Stimulated activated CD8-positive, alpha-beta memory T cell treated with anti-CD3 and anti-CD28 coated beads, Interleukin-4, amount 100 ng/mL, for 4 hours (primary cell): ENCODE measurements at places on chromosomes 5 and 9.

- no peak for DNase-seq
Measured at GRCh38 chr5:77885519-77885918, 109.4 kb upstream of the TBCA start.

- DNase-seq, result no peak
Measured at GRCh38 chr5:32770444-32770843, 59.3 kb downstream of the NPR3 start.

DNA sequence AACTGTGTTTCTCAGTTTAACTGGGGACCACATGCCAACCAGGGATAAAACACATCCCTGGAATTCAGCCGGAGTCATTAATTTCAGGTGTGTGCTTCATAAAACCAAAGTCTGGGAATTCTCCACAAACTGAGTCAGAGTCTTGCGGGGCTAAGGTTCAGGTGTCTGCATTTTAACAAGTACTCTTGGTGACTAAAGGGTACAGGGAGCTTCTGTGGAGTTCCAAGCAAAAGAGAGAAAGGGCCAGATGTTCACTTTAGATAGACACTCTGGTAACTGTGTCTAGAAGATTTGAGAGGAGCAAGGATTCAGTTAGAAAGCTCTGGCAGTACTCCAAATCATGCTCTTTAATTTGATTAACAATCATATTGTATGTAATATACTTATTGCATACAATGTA is 4.0 kb downstream of the NADK2 start:
- DNase-seq, result no peak

GRCh38 chr9:79012561-79012960 is 559.2 kb upstream of the TLE4 start:
- DNase-seq, result no peak

DNA sequence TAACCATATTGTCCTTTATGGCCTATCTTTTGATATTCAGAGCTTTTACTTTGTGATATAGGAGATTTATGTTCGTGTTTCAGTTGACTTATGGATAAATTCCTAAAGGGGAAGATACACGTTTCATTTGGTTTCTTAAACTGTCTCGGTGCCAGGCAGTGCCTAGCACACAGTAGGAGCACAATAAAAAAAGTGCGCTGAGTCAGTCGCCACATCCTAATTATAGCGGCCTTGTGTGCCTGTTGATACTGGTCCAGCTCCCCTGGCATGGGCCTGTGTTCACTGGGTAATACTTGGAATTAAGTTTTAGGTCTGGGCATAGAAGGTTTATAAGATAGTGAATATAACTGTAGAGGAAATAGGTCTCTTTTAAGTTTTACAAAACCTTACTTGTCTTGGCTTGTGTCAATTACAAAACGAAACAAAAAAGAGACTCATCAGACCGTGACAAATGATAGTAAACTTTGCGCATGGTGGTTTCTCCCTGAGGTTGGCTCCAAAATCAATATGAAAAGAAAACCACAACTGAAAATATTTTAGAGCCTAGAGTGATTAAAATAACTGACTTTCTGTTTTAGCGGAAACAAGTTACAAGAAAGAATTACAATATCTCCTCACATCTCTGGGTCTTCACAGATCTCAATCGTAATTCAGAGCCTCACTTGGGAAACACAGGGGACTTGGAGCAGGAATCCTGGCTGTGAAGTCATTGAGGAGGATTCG is 84.8 kb downstream of the MVB12B start:
- no peak for DNase-seq

- no peak for DNase-seq
Measured at GRCh38 chr5:124729720-124730359, 16.6 kb downstream of the ZNF608 start.

GRCh38 chr9:6109571-6109970 is 94.1 kb upstream of the RANBP6 start:
- DNase-seq, result no peak

GRCh38 chr9:133429641-133430161 is 7.5 kb downstream of the ADAMTS13 start:
- DNase-seq, result no peak

GRCh38 chr5:95284572-95285408 is at the start of gene MCTP1:
Gene MCTP1 (minus strand): TSS chr5:95285094.
- no peak for DNase-seq

- no peak for DNase-seq
Measured at GRCh38 chr5:173310218-173310769, 17.9 kb downstream of the STC2 start.

- DNase-seq, result no peak
Measured at GRCh38 chr9:137973829-137974416, 96.3 kb downstream of the CACNA1B start.

DNA sequence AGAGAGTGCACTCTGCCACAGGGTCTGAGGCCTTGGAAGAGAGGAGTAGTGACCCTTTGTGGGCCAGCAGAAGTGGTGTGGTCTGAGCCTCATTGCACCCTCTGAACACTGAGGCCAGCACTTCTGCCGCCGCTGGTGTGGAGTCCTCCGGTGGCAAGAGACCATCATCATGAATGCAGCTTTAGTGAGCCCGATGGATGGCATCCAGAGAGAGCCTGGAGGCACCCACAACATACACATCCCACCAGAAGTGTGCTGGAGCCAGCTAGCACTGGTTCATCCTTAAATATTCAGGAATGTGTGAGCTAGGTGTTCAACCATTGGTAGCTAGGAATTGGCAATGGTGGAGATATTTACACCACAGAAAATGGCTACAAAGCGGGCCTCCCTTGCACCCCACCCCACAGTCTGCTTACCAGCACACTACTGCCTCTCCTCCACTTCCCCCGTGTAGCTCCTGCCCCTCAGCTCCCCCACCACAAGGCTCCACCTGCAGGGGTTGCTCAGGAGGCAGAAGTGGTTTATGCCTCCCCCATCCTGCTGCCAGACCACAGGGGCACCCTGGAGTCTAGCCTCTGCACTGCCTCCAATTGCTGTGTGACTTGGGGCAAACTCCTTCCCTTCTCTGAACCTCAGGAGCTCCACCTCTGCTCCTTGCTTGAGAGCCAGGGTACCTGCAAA is 16.4 kb downstream of the SLC6A7 start:
- no peak for DNase-seq

DNA sequence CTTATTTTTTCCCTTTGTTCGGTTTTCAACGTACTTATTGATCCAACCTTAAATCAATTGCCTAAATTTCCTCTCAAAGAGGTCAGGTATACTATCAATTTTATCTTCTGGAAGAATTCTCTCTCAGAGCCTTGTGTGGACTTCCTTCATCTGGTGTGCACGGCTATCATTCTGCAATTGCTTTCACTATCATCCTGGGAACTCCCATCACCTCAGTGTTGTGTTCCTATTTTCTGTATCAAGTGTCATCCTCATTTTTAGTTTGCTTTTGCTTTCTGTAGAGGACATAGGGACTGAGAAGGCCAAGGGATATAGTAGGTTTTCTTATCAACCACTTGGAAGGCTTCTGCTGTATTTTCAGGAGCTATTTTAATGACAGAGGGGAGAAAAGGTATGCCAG is 11.3 kb downstream of the STOM start:
- DNase-seq, result no peak

- DNase-seq, result no peak
Measured at GRCh38 chr5:141330299-141331080, at the start of gene PCDHGA1. Gene PCDHGA1 (plus strand): TSS chr5:141330514.

GRCh38 chr5:147307170-147307569 is 72.3 kb downstream of the STK32A start:
- DNase-seq, result no peak

DNA sequence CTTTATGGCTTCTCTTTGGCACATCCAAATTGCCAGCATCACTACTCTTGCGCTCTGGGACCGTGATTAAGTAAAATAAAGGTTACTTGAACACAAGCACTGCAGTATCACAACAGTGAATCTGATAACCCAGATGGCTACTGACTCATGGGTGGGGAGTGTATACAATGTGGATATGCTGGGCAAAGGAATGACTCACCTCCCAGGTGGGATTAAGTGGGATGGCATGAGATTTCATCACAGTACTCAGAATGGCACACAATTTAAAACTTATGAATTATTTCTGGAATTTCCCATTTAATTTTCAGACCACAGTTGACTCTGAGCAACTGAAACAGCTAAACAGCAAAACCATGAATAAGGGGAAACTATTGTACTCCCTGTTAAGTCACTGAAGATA is 4.3 kb downstream of the GFM2 start:
- no peak for DNase-seq

DNA sequence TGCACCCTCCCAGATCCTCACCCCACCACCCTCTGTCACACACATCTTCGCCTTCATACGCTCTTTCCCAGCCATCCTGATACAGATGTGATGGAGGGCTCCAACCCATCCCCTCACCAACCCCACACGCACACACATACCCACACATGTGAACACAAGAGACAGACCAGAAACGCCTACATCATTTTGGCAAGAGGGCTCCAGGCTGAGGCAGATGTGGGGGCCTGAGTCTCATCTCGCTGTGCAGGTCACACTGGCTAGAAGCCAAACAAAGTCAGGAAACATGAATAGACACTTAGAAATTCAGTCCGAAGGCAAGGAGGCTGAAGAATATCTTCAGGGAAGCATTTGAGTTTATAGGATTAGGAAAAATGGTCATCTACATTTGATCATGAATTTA is 6.2 kb downstream of the PRDM12 start:
- DNase-seq, result no peak

GRCh38 chr5:73120222-73121118 is at the start of gene TMEM171:
Gene TMEM171 (plus strand): TSS chr5:73120575. CDS start chr5:73123374, 2,799 bp downstream.
- DNase-seq, result no peak

DNA sequence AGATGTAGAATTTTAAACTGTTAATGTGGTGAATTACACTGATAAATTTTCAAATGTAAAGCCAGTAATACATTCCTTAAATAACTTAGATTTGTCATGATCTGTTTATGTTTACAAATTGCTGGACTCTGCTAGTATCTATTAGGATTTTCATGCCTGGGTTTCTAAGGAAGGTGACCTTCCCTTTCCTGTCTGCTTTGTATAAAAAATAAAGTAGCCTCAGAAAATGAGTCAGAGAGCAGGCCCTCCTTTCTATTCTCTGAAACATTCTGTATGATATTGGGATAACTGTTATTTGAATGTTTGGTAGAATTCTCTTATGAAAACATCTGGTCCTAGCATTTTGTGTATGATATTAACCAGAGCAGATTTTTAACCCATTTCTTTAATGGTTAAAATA is 255.3 kb downstream of the SYK start:
- DNase-seq, result no peak

- DNase-seq, result no peak
Measured at GRCh38 chr5:180027459-180028089, 44.0 kb downstream of the RNF130 start.

DNA sequence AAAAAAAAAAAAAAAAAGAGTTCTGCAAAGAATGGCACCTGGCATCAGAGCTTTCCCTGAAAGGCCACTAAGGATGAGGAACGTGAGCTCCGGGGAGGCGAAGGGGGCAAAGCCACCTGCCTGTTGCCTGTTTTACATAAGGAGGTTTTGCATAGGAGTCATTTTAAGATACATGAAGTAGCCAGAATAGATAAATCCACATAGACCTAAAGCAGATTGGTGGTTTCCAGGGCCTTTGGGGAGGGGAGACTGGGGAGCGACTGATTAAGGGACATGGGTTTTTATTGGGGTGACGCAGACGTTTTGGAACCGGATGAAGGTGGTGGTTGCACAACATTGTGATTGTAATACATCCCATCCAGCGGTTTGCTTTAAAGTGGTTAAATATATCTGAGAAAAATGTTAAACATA is 7.1 kb downstream of the NEK6 start:
- no peak for DNase-seq

DNA sequence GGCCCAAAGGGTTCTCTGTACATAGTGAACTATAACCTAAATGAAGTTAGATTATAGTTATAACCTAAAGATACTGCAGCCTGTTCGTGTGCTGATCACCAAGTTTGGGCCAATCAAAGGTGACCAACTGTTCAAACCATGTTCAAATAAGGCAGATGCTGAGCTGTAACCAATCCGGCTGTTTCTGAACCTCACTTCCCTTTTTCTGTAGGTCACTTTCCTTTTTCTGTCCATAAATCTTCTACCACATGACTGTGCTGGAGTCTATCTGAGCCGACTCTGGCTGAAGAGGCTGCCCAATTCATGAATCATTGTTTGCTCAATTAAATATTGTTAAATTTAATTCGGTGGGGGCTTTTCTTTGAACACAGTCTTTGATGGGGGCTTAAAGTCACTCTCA is 1920.2 kb downstream of the MAT2B start:
- no peak for DNase-seq

GRCh38 chr9:95839012-95839411 is 36.5 kb upstream of the ERCC6L2 start:
- no peak for DNase-seq

- DNase-seq, result no peak
Measured at GRCh38 chr9:37951671-37952449, 47.9 kb upstream of the SLC25A51 start.

DNA sequence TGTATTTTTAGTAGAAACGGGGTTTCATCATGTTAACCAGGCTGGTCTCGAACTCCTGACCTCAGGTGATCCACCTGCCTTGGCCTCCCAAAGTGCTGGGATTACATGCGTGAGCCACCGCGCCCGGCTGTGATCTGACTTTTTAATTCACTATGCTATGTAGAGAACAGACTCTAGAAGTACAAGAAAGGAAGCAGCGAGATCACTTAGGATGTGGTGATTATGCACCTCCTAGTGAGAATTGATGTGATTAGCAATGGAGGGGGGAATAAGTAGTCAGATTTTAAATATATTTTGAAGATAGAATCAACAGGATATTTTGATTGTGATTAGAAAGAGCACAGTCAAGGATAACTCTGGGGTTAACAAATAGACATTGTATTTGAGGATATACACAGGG is 36.3 kb downstream of the GAPVD1 start:
- DNase-seq, result no peak

GRCh38 chr9:101467690-101468089 is 32.1 kb upstream of the ALDOB start:
- no peak for DNase-seq

DNA sequence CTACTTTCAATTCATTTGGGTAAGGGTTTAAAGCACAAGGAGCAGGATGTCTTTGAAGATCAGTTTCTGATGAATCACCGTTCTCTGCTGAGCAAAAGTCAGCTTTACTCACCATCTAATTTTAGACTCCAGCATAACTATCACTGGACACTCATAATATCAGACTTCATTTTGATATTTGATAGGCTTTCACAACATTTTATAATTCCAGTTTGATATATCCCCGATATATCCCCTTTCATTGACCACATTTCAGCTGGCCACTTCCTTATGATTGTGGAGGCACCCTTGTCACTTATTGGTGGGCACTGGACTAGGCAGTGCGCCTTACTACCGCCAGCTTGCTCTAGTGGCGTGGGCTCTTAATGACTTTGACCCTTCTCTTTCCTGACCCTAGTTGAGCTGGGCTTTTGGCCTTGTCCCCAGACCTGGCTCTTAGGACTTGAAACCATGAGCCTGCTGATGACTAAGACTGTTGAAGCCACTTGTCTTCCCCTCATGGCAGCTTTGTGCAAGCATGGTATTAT is 46.8 kb downstream of the CYSTM1 start:
- DNase-seq, result no peak
